ENCODE measurements at places on chromosomes 1 and 21.

- DNase-seq, result no peak
Measured at GRCh38 chr1:82110366-82111254, 309.9 kb downstream of the ADGRL2 start.

DNA sequence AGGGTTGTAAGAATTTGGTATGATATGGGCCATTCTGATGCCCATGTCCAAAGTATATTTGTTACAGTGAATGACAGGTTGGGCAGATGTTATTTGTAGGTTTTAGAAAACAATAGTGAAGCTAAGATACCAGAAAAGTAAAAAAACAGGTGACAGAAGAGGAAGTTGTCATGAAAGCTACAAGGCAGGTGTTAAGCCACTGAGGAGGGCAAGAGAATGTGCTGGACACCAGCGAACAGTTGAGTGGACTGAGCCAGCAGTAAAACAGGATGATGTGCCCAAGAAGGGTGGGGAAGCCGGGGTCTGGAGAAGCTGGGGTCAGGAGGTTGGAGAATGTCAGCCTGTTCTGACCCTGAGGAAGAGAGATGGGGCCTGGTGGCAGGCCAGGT lies 83.3 kb downstream of the DTL start:
- DNase-seq, result no peak

DNA sequence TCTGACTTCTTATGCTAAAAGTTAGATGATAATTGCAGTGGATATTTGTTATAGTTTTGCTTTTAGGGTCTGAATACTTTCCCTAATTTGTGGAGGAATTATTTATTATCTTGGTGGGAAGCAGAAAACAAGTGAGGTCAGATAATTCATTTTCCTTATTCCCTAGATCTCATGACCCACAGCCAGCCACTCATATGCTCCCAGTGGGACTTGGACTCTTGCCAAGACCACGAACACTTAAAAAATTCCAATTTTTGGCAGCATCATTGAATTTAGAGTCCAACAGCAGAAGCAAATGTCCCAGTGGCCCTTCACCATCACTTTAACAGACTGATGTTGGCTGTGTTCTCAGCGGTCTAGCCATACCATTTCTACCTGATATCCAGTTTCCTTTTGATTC lies 204.2 kb downstream of the HMCN1 start:
- no peak for DNase-seq

- DNase-seq, result no peak
Measured at GRCh38 chr1:99756598-99756997, 9.8 kb downstream of the FRRS1 start.

DNA sequence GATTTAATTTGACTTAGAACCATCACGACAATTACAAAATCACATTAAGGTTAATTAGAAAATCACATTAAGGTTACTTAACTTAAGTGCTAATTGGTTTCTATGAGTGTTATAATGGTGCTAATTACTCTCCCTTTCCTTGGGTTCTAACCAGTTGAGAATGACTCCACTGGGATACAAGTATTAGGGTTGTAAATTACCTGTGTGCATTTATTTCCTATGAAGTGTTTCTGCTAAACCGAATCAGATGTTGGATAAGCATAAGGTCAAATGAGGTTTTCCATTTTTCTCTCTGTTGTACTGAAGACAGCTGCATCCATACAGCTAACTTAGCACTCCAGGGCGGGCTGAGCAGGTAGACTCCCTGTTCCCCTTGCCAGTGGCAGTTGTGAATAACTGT lies 610.3 kb upstream of the TMPRSS15 start:
- DNase-seq, result no peak
